ENCODE measurements at places on chromosomes 7 and 10. TPM values are rescaled to one million over a fixed set of nuclear protein-coding genes. Genes with fewer than 3 reads are reported as not detected.

The HOXA4 gene
- 0.68 TPM for total RNA-seq

The PAPSS2 gene
- total RNA-seq = 1.3 TPM

DNA sequence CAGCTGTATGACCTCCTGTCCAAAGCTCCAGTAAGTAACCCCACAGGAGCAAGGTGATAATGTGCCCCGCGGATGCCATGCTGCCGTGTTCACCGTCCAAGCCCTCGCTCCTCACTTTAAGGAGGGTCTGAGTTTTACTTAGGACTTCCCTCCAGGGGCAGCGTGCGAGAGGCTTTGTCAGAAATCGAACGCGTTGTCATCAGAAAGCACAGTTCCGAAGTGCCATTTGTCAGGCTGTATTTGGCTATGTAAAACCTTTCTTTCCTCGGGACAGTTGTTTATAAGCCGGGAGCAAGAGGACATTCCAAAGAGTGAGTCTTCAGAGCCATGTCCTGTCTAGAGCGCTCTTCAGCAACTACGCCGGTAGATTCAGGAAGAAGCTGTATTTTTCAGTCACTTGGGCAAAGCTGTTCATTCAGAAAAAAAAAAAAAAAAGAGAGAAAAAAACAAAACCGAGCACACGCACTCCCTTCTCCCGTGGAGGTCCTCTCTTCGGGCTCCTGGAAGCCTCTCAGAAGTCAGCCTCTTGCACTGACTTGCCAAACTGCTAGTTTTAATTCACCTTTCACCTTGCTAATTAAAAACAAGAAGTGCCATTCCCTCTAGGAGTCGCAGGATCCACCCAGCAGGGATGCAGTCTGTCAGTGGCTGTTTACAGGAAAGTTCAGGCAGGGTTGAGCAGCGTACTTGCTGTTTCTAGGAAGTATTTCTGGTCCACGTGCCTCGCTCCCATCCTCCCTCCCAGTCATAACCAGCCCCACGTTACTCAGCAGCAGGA, at the start of gene SEMA3E:
Gene SEMA3E (minus strand): TSS at position 676 of the 778 bp plus-strand sequence.
- peaks cover 12% of the 10 kb centered on the region for H3K27me3 ChIP-seq
- no peaks in the 10 kb centered on the region for H3K36me3 ChIP-seq
- H3K27ac ChIP-seq = no peak within 1 kb of the TSS
- DNase-seq = peak; percentile 12
- H3K4me3 ChIP-seq = peak within 1 kb of the TSS; percentile 86
- peaks cover 14% of the 10 kb centered on the region for H3K4me1 ChIP-seq

- no peaks in the 10 kb centered on the region for H3K4me1 ChIP-seq
- DNase-seq = no peak
- no peak overlapping the region for H3K27ac ChIP-seq
- H3K4me3 ChIP-seq = no peak overlapping the region
- H3K36me3 ChIP-seq = no peaks in the 10 kb centered on the region
Observed at GRCh38 chr10:111972109-111972508, 211.5 kb downstream of the GPAM start.

GRCh38 chr10:34704526-34705184, 110.4 kb downstream of the PARD3 start:
- H3K4me3 ChIP-seq = no peak overlapping the region
- peaks cover 43% of the 10 kb centered on the region for H3K4me1 ChIP-seq
- no peak overlapping the region for H3K27ac ChIP-seq
- H3K27me3 ChIP-seq = no peaks in the 10 kb centered on the region
- no peak for DNase-seq

The CALD1 gene
- 71.8 TPM for total RNA-seq

The MEIG1 gene
- total RNA-seq = 1.6 TPM

- DNase-seq = peak; percentile 100
- peak overlapping the region; percentile 91 for H3K4me3 ChIP-seq
- no peak overlapping the region for H3K27ac ChIP-seq
- H3K4me1 ChIP-seq = peaks cover 35% of the 10 kb centered on the region
- no peaks in the 10 kb centered on the region for H3K36me3 ChIP-seq
- H3K27me3 ChIP-seq = no peaks in the 10 kb centered on the region
Observed at GRCh38 chr7:138002096-138002827, 376 bp upstream of the CREB3L2 start.

DNA sequence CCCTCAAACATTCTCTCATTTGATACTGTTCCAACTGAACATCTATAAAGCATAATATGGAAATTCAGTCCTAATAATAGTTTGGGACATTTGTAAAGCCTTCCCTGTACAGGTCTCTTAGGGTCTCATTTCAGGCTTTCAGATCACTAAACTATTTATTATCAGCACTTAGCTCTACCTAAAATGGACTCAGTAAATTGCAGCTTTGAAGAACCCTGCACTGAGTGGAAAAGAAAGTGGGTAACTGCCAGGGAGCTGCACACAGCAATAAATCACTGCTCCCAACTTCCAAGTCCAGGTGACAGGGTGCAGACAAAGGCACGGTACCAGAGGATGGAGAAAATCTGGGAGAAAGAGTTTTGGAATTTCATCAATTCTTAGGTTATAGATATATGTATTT, 164.9 kb upstream of the AOAH start:
- H3K27me3 ChIP-seq = no peaks in the 10 kb centered on the region
- DNase-seq = no peak
- no peak overlapping the region for H3K27ac ChIP-seq
- H3K4me1 ChIP-seq = no peaks in the 10 kb centered on the region
- H3K4me3 ChIP-seq = no peak overlapping the region

DNA sequence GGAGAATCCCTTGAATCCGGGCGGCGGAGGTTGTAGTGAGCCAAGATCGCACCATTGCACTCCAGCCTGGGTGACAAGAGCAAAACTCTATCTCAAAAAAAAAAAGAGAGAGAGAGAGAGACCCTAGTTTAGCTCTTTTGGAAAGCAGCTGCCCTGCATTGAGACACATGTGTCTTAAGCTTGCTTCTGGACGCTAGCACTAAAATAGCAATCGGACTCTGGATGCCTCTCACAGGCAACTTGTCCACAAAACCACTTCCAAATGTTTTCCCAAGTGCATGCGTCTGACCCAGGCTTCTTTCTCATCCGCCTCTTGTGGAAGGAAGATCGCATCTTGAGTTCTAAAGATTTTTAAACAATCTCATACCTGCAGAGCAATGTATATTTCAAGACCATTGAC, 182.7 kb downstream of the CUX1 start:
- no peak overlapping the region for H3K27ac ChIP-seq
- H3K4me3 ChIP-seq = no peak overlapping the region
- H3K36me3 ChIP-seq = no peaks in the 10 kb centered on the region
- H3K4me1 ChIP-seq = peaks cover 28% of the 10 kb centered on the region
- H3K27me3 ChIP-seq = no peaks in the 10 kb centered on the region
- DNase-seq = no peak

GRCh38 chr10:78579995-78580394, 488.8 kb upstream of the ZMIZ1 start:
- H3K4me3 ChIP-seq = no peak overlapping the region
- peaks cover 23% of the 10 kb centered on the region for H3K4me1 ChIP-seq
- no peak for DNase-seq

GRCh38 chr7:5602734-5603133, 178.7 kb downstream of the RNF216 start:
- no peak overlapping the region for H3K27ac ChIP-seq
- no peak for DNase-seq
- peaks cover 6% of the 10 kb centered on the region for H3K27me3 ChIP-seq
- peaks cover 9% of the 10 kb centered on the region for H3K36me3 ChIP-seq
- peak overlapping the region; percentile 47 for H3K4me3 ChIP-seq

All from neural crest cell (in vitro differentiated cells).